ENCODE measurements at places on chromosomes 3 and 15. TPM values are rescaled to one million over a fixed set of nuclear protein-coding genes. Genes with fewer than 3 reads are reported as not detected.

Gene CSTA
- not detected for total RNA-seq

Gene DLEC1
- total RNA-seq, result 1.3 TPM

Gene TMEM108
- total RNA-seq, result 3.5 TPM

Gene EXD1
- 0.22 TPM for total RNA-seq

Gene SERPINI2
- total RNA-seq, result not detected

DNA sequence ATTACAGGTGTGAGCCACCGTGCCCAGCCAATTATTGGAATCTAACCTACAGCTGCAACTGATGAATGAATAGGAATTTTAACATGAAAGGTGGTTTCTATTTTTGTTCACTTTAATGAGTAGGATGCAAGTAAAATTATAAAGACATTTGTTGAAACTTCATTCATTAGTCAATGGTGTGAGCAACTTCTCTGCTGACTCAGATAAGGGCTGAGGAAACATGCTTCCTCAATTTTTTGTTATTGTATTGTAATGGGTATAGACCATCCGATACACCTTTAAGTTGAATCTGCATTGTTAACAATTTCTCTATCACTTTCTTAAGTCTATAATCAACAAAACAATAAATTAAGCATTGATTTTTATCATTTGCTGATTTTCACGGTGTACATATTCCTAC, 127.8 kb downstream of the STAG1 start:
- DNase-seq, result no peak

GRCh38 chr15:74240002-74240568, 4.0 kb downstream of the CCDC33 start:
- DNase-seq, result peak; percentile 72

DNA sequence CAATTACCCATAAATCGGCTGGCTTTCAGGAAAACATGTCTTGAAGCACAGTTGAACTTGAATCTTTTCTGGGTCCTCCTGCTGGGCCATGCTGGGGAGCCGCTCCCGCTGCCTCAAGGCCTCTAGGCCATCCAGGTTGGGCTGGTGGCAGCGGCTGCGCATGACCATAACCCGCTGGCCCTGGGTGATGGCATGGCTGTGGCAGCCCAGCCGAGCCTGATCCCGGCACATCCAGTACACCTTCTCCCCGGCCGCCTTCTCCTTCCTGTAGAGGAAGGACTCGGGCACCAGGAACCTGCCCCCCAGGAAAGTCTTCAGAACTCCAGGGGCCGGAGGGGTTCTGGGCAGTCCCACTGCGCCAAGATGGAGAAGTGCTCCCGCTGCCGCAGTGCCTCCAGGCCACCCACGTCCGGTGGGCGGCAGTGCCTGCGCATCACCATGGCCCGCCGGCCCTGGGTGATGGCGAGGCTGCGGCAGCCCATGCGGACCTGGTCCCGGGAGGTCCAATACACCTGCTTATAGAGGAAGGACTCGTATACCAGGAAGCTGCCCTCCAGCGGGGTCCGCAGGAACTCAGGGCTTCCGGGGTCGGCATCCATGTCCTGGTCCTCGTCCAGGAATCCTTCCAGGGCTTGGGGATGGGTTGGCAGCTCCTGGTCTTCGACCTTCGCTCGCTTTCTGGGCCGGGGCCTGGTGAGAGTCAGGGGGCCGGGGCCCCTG, 84.3 kb upstream of the FXR1 start:
- peak; percentile 18 for DNase-seq

DNA sequence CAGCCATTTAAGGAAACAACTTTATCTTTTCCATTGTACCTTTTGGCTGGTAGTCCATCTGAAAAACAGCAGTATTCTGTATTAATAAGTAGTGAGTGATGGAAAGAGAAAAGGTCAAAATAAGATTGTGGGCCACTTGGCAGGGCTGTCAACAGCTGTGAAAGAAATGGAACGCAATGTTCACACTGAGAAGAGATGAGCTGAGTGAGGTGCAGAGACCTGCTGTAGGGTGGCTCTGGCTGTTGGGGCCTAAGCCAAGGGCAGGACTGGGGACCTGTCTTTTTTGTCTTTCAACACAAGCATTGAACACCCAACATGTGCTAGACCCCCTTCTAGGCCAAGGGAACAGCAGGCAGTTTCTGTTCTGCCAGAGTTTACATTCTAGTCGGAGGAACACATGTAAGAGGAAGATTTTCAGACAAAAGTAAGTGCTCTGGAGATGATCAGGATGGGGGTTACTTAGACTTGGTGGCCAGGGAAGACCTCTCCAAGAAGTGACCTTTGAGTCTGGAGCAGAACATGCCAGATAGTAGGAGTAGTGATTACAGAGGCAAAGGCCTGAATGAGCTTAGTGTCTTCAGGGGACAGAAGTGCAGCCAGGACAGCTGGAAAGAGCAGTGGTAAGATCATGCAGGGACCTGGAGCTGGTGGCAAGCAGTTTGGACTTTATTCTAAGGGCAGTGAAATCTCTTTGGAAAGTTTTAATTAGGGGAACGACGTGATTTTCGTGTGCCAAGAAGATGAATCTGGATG, 29.6 kb downstream of the TSEN2 start:
- DNase-seq, result no peak

- no peak for DNase-seq
These were observed 44.9 kb upstream of the PLXNA1 start for GRCh38 chr3:126937973-126938372.

- no peak for DNase-seq
These were observed 48.8 kb upstream of the LRRFIP2 start for GRCh38 chr3:37223141-37223558.

GRCh38 chr3:10417847-10418246, 87.5 kb downstream of the ATP2B2 start:
- no peak for DNase-seq

- no peak for DNase-seq
These were observed 10.0 kb upstream of the INO80 start for GRCh38 chr15:41125931-41126642.

GRCh38 chr15:50876260-50876988, 32.1 kb upstream of the AP4E1 start:
- DNase-seq, result no peak

GRCh38 chr3:58230876-58231552, 6.6 kb upstream of the ABHD6 start:
- no peak for DNase-seq

DNA sequence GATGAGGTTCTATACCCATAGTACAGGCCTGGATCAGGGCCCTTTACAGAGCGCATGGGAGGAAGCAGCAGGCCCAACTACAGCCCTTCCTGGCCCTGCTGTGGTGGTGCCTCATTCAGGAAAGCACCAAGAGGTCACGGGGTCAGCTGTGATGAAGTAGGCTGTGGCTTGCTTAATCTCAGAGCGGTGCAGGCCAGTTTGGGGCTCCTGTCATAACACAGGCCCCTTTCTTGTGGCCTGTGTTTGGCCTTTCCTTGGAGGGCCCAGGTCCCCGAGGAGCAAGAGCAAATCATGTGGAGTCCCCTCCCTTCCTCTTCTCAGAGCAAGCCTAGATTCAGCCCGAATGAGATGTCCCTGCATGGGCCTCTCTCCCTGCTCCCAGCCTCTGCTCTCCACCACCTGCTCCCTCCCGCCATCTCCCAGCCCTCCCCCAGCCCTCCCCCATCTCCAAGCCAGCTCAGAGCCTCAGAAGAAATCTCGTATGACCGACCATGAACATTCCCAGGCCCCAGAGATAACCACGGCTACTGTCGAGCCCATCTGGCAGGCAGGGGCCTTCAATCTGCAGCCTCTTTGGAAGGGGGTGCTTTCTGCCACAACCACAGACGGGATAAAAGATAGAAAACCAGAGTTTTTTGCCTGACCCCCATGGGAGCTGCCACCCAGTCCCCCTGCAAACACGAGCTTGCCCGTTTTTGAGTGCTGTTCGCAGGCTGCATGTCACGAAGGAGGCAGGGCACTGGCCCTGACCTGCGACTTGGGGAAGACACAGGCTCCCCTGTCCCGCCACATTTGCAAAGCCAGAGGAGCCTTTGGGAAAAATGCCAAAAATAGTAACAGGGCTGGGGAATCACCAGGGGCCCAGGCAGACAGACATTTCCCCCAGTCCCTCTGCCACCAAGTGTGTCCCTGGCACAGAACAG, 32.3 kb upstream of the DUSP7 start:
- peak; percentile 47 for DNase-seq

DNA sequence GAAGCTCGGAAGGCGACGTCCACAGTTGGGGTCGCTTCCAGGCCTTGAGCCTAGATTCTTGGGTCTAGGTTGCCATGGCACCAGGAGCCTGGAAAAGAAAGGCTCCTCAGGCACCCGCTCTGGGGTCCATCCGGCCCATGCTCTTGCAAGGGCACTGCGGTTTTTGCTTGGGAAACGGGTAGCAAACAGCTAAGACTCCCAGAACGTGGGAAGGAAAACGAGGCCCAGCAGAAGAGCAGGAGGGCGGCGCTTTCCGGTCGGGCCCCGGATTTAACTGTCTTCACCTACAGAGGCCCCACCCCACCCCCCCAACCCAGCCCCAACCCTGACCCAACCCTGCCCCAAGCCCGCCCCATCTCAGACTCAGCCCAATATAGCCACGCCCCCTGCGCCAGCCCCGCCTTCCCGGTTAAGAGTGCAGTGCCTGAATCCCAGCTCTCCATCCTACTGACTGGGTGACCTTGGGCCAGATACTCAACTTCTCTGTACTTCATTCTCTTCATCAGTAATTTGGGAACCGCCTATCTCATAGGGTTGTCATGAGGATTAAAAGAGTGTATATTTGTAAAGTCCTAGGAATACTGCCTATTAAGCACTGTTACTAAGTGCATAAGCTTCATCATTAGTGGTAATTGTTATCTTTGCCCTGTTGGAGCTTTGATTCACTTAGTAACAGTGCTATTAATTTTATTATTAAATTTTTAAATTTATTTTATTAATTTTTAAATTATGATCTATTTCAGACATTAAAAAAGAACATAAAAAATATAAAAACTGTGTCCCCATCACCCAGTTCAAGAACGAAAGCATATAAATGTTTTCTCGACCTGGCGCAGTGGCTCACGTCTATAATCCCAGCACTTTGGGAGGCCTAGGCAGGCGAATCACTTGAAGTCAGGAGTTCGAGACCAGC, 28.4 kb upstream of the SMAD6 start:
- DNase-seq, result peak; percentile 93

DNA sequence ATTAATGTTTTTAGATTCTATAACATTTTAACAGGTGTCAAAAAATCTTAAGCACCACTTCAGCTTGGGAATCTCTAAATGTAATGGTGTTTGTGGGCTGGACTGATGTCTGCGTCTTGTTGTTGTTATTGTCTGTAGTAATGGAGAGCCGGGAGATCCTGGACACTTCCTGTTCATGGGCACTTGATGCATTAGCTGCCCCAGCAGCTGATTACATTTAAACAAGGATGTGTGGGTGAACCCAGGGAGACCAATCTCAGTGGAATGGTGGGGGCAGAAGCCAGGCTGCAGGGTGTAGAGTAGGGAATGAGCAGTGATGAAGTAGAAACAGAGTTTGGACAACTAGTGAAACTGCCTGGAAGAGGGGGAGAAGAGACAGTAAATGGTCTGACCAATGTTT, 7.8 kb downstream of the CCR5AS start:
- no peak for DNase-seq
